ENCODE measurements at places on chromosomes 6 and 20.
A peak's percentile ranks its signal among the peaks of the same experiment; 100 is the strongest.

DNA sequence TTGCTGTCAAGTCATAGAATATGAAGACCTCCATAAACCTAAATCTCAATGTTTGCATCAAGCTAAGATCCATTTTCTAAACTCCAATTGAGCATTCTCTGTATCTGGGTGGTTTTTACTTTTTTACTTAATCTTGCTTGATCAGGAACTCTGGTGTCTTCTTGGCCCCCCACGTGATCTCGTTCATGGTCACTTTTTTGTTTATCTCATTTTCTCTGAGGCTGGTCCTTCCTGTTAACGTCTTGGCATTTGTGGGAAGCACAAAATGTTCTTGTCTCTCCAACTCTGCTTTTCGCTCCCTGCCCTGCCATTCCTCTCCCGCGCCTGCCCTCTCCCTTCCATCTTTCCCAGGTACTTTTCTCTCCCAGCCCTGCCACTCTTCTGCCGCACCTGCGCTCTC is 14.0 kb upstream of the MAPRE1 start:
- no peak for DNase-seq

DNA sequence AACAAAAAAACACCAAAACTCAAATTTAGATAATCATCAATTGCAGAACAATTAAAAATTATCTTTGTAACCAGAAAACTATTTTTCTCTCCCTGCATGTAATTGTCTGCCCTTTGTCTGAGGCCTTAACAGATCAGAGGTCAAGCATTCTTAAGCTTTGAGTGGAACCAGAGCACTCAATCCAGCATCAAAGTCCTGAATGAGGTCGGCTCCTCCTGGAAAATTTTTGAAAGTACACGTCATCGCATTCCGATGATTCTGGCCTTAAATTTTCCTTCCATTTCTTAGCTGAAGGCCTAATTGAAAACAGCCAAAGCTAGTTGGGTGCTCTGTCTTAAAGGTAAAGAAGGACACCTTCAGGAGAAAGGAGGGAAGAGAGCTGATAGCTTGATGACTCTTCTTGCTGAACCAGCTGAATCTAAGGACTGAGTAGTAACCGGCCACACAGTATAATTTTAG is 510.2 kb upstream of the SULF2 start:
- peak; percentile 87 for DNase-seq

DNA sequence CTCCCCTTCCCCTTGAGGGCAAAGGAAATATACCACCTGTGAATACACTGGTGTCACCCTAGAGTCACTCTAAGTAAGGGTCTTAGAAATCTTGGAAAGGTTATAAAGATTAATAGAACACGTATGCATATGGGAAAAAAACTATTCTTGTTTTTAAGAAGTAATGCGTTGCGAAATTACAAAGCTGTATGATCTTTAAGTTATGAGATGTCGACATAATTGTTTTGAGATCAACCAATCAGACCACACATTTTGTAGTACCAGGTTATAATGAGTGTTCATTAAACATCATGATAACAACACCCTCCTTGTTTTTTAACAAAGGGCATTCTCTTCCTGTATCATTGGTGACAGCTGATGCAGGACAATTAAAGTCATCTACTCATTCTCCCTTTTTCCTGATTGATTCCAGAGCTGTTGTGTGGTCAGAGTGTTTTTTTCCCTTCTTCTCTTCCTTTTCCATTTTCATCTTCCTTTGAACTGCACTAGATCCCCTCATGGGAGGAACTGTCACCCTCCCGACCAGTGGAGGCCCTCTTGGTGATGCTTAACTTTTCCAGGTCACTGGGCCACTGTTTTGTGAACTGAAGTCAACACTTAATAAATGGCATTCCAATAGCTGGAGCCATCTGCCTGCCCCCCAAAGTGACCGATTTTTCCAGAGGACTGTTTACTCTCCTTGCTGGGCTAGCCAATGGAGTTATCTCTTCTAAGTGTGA is 37.0 kb downstream of the PRDM1 start:
- no peak for DNase-seq

- DNase-seq: no peak
Observed at GRCh38 chr6:125816828-125817280, 26.1 kb downstream of the NCOA7 start.

- no peak for DNase-seq
Observed at GRCh38 chr20:6756693-6757595, 10.5 kb upstream of the BMP2 start.

GRCh38 chr6:24089736-24090135 is 36.3 kb upstream of the NRSN1 start:
- DNase-seq: no peak

DNA sequence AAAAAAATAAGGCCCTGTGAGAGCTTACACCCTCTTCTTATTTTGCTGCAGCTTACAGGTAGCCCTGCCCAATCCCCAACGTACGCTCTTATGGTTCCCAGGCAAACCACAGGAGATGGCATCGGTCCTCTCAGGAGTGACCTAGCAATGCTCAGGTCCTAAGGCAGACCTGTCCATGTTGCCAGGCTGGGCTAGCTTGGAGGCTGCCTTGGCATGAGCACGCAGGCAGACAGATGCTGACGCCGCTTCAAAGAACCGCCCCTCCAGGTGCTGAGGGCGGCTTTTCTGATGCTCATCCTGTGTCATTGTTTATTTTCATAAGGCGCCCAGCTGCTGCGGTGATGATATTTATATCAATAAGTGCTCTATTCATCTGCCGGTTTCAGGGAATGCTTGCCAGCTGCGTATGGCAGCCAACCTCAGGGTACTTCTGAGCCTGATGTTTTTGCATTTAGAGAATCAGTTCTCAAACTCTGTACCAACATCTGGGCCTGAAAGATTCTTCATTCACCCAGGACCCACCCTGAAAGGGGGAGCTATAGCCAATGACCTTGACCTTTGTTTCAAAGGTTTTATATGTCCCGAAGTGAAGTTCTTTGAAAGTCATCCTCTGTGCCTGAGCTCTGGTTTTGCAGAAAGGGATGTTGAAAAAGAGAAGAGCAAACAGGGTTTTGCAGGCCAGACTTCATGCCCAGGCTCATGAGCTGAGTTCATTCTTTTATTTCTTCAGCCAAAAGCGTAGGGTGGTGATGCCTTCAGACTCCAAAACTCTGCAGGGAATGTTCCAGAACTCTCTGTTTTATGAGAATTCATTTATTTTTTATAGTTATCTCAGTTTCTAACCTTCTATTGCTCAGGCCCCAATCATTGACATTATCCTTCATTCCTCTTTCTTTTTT is 475.6 kb upstream of the CHD6 start:
- no peak for DNase-seq

DNA sequence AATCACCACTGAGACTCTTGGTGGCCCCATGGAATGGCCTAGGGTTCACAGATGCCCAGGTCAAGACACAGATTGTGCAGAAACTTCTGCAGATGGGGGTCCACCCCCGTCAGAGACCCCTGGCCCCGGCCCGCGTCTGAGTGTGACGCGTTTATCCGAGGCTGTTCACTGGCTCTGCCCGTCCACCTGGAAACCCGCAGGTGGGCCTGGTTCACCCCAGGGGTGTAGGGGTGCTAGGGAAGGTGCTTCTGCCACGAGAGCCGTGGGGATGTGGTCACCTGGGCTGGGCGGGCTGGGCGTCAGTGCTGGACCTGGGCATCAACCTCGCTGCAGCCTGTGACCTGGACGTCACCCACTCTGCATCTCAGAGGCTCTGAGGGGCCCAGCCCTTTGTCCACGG is 39.5 kb upstream of the GATA5 start:
- DNase-seq: no peak

DNA sequence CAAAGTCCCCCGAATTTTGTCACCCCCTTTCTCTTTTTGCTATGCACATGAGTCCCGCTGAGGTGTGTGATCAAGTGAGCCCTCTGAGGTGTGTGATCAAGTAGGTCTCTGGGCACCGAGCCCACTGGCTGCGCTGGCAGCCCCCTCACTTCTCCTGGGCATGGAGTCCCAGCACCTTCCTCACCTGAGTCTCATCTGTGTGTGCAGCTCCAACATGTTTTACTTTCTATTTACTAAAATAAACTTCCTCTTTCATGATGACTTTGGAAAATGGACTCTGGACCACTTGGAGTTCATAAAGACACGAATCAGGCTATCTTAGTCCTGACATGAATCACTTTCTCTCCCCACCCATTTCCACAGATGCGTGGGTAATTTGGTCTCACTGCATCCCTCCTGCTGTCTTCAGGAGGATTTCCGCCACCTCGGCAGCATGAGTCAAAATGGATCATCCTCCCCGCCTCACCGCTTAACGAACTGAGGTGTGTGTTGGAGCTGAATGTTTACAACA is 39.8 kb downstream of the PRDM1 start:
- DNase-seq: no peak

GRCh38 chr6:138480279-138480949 is 18.9 kb downstream of the NHSL1 start:
- no peak for DNase-seq

GRCh38 chr20:58900397-58900796 is 47.9 kb downstream of the GNAS start:
- no peak for DNase-seq

GRCh38 chr6:151763938-151764680 is 43.4 kb upstream of the ESR1 start:
- DNase-seq: peak; percentile 31

GRCh38 chr6:105869835-105870440 is 216.2 kb upstream of the PRDM1 start:
- DNase-seq: no peak

- DNase-seq: no peak
Observed at GRCh38 chr6:120230008-120230407, 880.4 kb upstream of the MAN1A1 start.

GRCh38 chr6:132568611-132569010 is 1.5 kb upstream of the TAAR6 start:
- DNase-seq: no peak

DNA sequence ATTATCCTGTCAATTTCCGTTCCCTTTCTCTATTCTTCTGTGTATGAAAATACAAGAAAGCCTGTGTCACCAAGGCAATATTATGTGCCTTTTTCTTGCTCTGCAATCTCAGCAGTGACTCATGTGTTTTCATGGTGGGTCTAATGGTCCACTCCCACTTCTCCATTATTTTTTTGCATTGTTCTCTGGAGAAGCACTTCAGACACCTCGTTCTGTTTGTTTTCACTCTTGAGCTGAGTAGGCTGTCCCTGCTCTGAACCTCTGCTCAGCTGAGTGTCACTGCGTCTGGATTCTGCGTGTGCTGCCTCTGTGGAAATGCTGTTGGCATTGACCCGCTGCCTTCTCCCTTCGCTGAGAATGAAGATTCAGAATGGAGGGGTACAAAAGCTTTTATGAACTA is 230.6 kb downstream of the TMEM242 start:
- DNase-seq: no peak

GRCh38 chr6:10479939-10480700 is 41.0 kb upstream of the GCNT2 start:
- no peak for DNase-seq

DNA sequence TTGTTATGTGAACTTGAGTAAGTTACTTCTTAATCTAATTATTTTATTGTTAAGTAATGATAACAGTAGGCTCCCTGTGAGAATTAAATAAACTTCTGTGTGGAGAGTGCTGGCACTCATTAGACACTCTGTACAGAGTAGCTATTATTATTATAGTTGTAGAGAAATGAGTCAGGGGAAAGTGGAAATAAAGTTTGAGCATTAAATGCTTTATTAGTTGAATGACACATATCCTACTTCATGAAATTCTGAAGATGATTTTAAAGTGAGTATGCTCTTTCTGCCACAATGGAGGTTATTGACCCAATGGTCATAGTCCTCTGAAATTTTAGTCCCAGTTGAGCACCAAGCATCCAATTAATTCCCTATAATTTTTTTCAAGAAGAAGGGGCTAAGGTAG is 5.9 kb downstream of the ECI2 start:
- DNase-seq: no peak

DNA sequence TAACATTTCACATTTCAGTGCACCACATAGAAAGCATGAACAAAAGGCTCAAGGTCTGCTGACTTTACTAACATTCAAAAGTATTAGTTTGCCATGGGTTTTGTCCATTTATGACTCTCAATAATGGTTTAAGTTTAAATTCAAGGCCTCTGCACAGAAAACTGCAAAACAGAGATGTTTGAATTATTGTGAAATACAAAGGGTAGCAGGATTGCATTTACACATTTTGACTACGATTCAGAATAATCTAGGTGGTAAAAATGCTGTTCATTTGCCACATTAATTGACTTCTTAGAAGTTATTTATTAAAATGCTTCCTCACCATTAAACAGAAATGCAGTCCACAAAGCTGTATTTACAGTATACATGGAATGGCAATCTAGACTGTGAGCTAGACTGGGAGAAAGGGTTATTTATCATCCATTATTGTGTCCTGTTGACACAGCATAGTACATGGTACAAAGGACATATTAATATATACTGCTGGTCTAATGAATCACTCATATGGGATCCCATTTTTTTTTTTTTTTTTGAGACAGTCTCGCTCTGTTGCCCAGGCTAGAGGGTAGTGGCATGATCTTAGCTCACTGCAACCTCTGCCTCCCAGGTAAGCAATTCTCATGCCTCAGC is 18.0 kb downstream of the USP49 start:
- no peak for DNase-seq

- DNase-seq: no peak
Observed at GRCh38 chr6:93176070-93176469, 243.3 kb downstream of the EPHA7 start.

DNA sequence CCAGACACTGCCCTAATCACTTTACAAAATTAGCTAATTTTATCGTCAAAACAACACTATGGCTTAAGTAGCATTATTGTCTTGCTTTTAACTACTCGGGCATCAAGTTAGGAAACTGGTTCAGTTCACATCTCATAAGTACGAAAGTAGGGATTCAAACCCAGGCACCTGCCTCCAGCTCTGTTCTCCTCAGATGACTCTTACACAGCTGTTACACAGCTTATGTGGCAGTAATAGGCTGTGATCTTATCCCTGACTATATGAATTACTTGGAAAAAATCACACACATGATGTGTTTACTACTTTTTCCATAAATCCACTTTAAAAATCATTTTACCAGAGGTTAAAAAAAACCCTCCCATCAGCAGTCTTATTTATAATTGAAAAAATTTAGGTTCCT is 389.2 kb upstream of the FLRT3 start:
- DNase-seq: no peak

GRCh38 chr6:20402342-20403069 is 827 bp downstream of the E2F3 start:
- peak; percentile 29 for DNase-seq

GRCh38 chr6:142728910-142729481 is 216.0 kb downstream of the HIVEP2 start:
- no peak for DNase-seq

DNA sequence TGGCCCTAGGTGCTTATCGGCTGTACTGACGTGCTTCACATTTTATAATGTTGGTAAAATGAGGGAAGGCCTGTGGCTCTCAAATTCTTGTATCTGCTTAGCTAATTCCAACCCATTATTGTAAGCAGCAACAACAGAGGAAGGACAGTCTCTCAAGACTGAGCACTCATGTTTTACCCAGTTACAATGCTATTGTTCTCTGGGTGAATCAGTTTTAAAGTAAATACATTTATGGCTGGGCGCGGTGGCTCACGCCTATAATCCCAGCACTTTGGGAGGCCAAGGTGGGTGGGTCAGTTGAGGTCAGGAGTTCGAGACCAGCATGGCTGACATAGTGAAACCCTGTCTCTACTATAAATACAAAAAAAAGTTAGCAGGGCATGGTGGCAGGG is 194.6 kb downstream of the PRKN start:
- DNase-seq: no peak

All from cerebellar cortex (tissue), 1 donor.